ENCODE measurements at places on chromosomes 16 and 17.

GRCh38 chr17:38875477-38876075 is 5.7 kb downstream of the LASP1 start:
- DNase-seq: no peak

- DNase-seq: peak; percentile 7
Observed at GRCh38 chr17:59154292-59154720, 680 bp downstream of the SKA2 start.

DNA sequence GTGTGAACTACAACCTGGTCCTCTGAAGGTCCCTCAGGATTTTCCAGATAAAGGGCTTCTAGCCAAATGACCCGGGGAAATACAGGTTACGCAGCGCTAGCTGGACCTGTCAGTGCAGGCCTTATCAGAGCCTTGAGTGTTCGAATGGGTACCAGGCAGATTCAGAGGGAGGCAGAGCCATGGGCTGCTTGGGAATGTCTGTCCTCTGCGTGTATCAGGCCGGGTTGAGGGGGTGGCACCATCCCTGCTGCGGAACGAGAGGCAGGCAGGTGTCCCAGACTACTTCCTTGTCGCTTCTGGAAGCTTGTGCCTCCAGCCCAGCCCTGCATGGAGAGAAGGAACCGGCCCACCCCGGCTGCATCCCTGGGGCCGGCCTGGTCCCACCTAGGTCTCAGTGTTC is 33.6 kb upstream of the SSTR5 start:
- DNase-seq: no peak

DNA sequence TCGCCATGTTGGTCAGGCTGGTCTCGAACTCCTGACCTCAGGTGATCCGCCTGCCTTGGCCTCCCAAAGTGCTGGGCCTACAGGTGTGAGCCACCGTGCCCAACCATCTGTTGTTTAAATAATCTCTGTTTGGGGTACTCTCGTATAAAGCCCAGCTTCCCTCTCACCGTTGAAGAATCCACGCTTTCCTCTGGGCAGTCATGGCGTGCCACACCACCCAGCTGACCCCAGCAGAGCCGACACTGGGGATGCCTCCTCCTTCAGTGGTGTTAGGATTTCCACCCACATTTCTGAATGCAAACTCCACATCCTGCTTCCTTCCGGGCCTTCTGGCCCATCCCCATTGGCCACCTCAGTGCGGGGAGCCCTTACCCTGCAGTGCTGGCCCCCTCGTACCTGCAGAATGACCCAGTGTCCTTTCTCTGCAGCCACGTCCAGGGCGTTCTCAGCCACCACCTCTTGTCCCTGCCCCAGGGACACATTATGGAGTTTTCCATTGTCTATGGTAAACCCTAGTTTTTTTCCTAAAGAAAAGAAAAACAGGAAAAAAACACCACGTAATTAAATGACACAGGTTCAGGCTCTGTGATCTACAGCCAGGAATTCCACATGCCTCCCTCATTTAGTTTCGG is 60.4 kb downstream of the PGS1 start:
- no peak for DNase-seq

- no peak for DNase-seq
Observed at GRCh38 chr17:869567-870525, 87.7 kb downstream of the MRM3 start.

DNA sequence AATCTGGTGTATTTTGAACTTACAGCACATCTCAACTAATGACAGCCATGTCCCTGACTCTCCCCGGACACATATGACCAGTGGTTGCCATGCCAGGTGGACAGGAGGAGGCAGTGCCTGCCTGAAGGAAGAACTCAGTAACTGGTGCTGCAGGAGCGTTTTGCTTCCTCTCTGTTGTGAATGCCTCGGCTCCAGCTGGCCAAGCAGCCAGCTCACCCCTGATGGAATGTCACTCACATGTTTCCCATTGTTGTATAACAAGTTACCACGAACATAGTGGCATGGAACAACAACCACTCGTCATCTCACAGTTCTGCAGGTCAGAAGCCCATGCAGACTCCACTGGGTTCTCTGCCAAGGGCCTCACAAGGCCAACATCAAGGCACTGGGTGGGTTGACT is 20.1 kb upstream of the IRF8 start:
- DNase-seq: no peak

DNA sequence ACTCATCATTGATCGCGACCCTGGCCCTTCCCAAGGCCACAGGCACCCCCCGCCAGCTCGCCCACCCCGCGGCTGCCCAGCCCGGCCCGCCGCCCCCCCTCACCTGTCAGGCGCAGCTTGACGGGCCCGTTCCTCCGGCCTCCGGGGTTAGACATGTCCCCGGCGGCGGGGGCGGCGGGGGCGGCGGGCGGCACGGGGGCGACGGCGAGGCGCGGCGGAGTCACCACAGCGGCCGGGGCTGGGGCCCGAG is 456 bp downstream of the SMURF2 start:
- DNase-seq: no peak

DNA sequence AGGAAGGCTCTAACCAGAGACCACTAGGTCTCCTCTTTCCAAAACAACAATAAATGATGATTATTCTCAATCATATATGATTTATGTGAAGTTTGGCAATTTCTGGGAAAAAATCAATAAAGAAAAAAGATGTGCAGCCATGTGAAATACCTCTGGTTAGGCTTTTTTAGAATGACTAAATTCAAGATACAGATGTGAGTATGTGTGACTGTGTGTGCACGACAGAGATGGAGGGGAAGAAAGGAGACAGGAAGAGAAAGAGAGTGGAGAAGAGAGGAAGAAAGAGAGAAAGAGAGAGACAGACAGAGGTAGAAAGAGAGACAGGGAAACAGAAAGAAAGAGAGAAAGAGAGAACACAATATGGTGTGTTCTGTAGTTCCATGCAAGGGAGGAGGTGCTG is 558.6 kb upstream of the CDH5 start:
- DNase-seq: no peak

GRCh38 chr16:48596326-48596725 is 13.7 kb downstream of the N4BP1 start:
- DNase-seq: no peak

DNA sequence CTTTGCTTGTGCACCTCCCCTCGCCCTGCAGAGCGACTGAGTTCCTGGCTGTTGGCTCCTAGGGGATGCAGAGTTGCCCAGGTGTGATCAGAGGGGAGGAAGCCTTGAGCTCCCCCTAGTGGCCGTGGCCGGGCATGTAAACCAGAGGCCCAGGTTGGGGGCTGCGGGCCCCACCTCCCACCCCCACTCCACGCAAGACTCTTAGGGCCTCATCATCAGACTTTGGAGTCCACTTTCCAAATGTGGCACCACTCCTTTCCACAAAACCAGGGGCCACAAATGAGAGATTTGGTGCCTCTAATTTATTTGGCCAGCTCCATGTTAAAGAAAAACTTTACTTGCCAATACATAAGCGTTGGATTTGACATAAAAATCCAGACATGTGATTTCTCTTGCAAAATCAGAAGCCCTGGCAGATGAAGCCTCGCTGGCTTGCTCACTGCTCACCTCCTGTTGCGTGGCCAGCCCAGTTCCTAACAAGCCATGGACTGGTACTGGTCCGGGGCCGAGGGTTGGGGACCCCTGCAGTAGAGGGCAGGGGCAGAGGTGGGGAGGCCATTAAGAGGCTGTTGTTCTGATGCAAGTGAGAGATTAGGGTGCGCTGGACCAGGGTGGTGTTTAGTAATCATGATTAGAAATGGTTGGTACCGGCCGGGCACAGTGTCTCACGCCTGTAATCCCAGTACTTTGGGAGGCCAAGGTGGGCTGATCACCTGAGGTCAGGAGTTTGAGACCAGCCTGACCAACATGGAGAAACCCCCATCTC is 28.7 kb upstream of the GAS7 start:
- DNase-seq: no peak

DNA sequence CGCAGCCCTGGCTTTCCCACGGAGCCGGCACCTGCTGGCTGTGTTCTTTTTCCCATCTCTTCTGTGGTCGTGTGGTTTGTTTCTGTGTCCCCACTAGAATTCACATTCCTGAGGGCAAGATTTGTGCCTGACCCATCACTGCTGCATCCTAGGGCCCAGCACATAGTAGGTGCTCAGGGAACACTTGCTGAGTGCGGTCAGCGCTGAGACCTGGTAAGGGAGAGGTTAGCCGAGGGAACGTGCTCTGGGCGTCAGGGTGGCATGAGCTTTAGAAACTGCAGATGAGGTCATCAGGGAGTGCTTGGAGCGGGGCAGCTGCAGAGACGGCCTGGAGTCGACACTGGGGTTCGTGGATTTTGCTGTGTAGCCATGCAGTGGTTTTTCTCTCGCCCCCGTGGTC is 5.9 kb downstream of the DEF8 start:
- no peak for DNase-seq

GRCh38 chr17:74521701-74522201 is 9.5 kb downstream of the CD300LB start:
- no peak for DNase-seq

- DNase-seq: no peak
Observed at GRCh38 chr17:44848961-44849489, 1.3 kb downstream of the HIGD1B start.

- DNase-seq: no peak
Observed at GRCh38 chr17:76626442-76626841, 17.1 kb downstream of the ST6GALNAC1 start.
